ENCODE measurements at places on chromosomes 1 and 21.

- DNase-seq, result no peak
Observed at GRCh38 chr1:162753001-162753658, 37.4 kb upstream of the HSD17B7 start.

- no peak for DNase-seq
Observed at GRCh38 chr1:24752305-24752704, 7.1 kb downstream of the CLIC4 start.

- DNase-seq, result no peak
Observed at GRCh38 chr1:210830034-210831028, 303.6 kb downstream of the KCNH1 start.

DNA sequence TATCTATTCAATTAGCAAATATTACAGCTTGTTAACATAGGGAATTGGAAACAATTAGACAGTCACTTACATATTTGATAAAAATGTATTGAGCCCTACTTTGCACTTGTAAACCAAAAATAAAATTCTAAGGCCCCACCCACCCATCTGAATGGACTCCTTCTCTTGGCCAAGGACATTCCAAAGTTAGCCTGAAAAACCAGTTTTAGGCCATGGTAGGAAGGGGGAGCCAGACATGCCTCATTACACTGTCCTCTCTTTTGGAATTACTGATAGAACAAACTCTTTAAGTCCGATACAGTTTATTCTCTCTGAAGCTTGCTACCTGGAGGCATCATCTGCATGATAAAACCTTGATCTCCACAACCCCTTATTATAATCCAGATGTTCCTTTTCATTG is 28.0 kb upstream of the TSPAN2 start:
- no peak for DNase-seq

GRCh38 chr1:231776010-231776756 is 149.6 kb downstream of the DISC1 start:
- DNase-seq, result no peak
